T follicular helper cell (primary cell): ENCODE measurements at places on chromosomes 6 and 20.
A peak's percentile ranks its signal among the peaks of the same experiment; 100 is the strongest.

GRCh38 chr6:125274935-125275334, 26.8 kb downstream of the HDDC2 start:
- DNase-seq = no peak

DNA sequence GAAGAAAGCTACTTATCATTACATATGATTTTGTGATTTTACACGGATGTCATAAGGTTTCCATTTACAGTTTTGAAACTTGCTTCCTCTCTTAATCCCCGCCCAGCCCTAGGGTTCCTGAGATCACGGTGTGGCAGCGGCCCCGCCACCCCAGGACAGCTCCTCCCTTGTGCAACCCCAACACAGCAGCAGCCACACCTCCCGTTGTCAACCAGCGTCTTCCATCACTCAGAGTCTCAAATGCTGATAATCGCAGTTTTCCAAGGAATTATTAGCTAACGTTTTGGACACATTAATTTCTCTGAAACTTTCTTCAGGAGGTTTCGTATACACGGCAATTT, 204.8 kb downstream of the THBS2 start:
- DNase-seq = no peak

DNA sequence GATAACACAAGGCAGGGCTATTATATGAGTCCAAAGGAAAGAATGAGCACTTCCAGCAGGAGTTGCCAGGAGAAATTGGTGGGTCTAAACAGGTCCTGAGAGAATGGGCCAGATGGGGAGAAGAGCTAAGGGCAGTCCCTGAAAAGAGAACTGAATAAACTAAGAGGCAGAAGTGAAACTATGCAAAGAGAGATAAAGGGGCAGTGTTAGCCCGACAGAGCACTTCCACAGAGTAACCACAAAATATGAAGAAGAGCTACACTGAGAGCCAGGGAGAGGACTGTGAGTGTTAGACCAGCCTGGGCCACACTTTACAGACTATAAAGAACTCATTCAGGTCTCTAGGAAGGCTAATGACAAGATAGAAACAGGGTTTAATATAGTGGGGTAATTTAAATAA, 43.8 kb downstream of the RALGAPA2 start:
- DNase-seq = no peak

DNA sequence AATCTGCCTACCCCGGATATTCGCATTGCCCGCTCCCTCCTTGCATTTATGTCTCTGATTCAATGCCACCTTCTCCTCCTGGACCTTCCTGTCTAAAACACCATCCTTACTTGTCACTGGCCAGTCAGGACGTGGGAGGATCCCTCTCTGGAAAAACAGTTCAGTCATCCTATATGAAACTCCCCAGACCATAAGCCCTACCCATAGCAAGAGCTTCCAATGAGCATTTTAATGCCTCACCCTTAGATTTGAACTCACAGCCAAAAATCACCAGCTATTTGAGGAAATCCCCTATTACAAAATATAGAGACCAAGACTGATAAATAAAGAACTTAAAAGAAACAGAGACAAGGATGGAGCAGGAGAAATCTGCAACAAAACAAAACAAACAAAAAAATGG, 86.4 kb downstream of the SHLD1 start:
- no peak for DNase-seq

GRCh38 chr6:108423982-108424705, 129.3 kb downstream of the AFG1L start:
- no peak for DNase-seq

- no peak for DNase-seq
Observed at GRCh38 chr6:126337323-126337722, 2.6 kb upstream of the CENPW start.

DNA sequence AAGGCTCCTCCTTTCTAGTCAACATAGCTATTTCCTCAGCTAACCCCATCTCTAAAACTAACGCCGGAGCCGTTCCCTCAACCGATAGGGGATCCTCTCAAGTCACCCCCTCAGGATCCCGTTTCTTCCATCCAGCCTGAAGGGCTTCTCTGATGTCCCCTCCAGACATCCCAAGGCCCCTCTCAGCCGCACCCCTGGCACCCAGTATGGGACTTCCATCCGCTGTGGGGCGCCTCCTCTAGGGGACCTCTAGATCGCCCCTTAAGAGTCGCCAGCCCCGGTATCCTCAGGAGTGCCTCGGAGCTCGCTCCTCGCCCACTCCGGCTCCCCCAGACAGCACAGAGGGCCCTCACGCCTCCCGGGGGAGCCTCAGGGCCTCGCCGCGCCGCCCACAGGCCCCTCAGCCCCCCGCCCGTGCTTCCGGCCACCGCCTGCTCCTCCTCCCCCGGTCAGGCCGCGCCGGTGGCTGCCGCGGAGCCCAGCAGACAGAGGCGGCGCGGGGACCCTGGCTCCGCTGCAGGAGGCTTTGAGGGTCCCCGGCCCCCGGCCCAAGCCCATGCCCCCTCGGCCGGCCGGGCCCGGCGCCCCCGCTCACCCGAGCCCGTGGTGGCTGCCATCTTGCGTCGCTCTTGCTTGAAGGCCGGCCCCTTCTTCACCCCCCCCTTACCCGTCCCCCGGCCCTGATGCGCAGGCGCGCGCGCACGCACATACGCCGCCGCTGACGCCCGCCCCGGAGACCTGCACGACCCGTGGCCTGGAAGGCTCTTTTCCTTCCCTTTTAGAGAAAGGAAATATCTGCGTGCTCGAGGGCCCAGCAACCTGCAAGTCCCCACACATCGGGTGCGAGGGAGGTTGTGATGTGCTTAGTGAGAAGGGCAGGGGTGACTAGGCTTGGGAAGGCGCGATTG, at the start of gene UBE2V1:
Gene UBE2V1 (minus strand): TSS at position 639 of the 908 bp plus-strand sequence. CDS start 22 bp downstream, at position 617.
- peak; percentile 83 for DNase-seq

GRCh38 chr6:50187351-50187921, 137.7 kb upstream of the DEFB112 start:
- DNase-seq = no peak

- DNase-seq = no peak
Observed at GRCh38 chr20:3924304-3925112, 35.3 kb downstream of the PANK2 start.

DNA sequence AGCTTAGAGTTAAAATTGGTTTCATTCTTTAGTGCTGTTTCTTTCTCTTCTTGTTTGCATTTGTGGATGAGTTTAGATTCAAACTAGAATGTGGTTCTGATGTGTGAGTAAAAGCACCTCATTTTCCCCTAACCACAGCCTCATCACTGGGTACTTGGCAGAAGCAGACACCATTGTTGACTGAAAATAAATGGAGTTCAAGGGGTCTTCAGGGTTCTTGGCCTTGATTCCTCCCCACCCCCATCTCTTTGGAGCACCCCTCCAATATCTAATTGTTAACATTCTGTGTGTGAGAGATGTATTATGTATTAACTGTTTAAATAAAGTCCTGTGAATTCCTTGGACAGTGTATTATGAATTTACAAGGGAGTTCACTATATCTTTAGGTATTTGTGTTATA, 59.6 kb downstream of the JARID2 start:
- DNase-seq = no peak

- no peak for DNase-seq
Observed at GRCh38 chr20:34922654-34923381, 32.8 kb downstream of the GSS start.

DNA sequence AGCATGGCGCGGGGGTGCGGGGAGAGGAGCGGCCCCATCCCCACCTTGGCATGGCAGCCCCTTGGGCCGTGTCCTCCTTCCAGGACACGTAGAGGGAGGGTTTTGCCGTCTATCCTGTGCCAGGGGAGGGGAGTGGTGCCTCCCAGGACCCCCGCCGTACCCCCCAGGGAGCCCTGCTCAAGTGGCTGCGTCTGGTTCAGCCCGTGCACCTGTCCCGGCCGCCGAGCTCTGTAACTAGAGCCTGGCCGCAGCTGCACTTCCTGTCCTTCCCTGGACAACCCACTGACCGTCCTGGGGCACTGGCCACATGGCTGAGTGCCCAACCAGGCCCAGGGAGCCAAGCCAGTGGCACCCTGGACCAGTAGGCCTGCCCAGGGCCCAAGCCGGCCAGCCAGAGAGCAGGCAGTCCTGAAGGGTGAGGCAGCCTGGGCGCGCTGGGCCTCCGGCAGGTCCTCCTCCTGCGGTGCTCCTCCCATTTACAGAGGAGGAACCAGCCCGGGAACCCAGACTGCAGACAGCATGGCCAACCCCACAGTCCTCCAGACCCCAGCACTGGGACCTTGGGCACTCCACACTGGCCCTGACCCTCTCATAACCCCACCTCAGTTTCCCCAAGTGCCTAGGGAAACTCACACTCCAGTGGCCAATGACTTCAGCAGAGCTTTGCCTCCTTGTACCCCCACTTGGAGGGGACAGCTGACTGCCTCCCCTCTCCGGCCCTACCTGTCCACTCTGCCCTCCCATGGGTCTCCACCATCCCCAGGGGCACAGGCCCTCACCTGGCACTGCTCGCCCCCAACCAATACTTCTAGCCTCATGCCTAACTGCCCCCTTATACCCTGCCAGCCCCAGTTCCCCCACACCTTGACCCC, 8.7 kb downstream of the LAMA5 start:
- no peak for DNase-seq

GRCh38 chr6:1329708-1330107, 17.8 kb downstream of the FOXQ1 start:
- DNase-seq = no peak

- DNase-seq = no peak
Observed at GRCh38 chr20:45419188-45420091, 3.5 kb downstream of the PIGT start.

DNA sequence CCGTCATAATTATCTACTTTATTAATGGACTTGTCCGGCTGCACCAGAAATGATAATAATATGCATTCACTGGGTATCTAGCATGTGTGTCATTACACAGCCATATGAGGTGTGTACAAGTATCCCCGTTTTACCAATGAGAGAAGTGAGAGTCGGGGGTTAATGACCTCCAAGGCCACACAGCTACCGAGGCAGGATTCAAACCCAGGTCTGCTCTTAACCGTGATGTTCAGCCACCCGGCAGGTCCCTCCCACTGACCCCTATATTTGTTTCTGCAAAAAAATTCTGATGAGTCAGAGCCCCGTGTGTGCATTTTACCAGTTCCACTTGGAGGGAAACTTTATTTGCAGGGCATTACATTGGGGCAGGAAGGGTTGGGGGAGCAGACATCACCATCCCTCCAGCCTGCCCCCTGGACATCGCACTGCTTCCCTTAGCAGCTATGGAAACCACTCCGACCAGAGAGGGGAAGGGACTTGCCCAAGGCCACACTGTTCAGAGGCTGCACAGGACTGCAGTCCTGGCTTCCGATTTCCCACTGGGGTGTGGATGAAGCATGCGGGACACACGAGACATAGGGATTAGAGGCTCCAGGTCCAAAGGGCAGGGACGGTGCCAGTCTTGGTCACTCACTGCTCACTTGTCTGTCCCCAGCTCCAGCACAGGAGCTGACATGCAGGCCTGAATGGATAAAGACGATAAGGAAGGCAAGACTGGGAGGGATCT, 10.1 kb upstream of the SRC start:
- DNase-seq = no peak

DNA sequence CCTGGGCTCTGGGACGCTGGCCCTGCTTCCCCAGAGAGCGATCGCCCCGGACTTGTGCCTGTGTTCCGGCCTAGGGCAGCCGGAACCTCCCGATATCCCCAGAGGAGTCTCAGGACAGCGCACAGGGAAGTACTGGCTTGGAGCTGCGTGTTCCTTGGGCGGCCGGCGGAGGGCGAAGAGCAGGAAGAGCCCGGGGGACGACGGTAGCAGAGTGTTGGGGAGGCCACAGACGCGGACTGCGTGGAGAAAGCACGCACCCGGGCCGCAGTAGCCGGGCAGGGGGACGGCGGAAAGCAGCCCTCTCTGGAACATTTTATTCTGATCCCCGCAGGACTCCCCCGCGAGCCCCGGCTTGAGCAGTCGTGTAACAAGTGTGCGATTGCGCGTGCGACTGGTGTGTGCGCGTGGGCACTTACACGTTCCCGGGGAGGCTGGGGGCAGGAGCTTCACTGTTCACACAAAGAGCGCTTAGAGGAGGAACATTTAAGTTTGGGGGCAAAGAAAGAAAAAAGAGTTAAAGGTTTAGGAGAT, 36.1 kb downstream of the NCR2 start:
- DNase-seq = no peak

DNA sequence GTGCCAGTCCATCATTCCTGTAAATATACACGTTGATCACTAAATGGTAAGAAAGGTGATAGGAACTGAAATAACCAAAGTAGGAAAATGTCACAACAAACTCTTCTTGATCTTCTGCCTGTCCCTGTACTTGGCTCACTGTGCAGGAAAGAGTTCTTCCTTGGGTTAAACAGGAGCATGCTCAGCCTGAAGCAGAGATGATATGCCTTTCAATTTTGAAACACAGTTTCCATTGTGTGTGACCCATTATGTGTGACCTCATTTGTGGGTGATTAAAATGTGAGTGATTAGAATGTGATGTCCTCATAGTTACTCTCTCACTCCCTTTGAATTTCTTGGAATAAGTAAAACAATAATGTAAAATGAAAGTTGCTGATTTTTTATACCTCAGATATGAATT, 427.2 kb upstream of the AGPAT4 start:
- DNase-seq = no peak

DNA sequence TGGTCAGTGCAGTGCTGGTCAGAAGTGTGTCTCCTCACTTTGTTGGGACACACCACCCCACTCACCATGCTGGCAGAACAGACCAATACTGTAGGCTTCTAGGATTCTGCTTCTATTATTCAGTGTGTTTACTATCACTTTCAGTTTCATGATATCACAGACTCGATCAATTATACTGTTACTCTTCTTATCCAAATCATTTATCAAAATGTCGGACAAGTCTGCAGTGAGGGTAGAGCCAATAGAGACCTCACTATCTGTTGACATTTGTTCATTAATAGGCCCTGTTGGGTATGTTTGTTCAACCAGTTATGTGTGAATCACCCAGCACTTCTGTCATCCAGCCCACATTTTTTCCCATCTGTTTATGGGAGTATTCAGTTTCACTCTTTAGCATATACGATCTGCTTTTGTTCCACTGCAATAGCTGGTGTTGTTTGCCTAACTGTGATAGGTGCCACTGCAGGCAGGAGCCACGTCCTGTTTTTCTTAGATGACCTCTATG, 140.1 kb downstream of the NRN1 start:
- DNase-seq = no peak

GRCh38 chr6:168013250-168013915, 15.9 kb downstream of the KIF25 start:
- DNase-seq = no peak

DNA sequence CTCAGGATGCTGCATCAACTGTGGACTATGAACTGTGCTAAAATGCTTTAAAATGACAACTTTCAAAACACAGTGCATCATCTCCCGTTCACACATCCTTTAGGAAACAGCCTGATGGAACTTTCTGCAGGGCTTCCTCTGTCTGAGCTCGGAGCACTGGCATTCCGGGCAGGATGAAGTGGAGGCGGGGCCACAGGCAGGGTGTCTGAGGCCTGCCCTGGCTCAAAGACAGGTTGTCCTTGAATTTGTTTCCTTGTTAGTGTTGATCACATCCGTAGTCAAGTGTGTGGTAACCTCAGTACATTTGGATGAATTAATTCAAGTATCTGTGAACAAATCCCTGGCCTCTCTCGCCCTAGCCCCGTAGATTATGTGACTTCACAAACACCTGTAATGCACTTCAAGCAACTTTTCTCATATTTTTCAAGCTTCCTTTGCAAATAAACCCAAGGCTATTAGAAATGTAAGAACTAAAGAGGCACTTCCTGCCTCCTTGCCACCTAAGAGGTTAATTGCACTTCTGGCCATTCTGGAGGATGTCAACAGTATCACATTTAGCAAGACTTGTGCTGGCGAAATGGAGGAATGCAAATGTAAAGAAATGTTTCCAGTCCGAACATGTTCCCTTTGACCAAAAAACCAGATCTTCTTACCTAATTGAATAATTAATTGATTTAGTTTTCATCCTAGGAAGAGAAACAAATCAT, 3.1 kb downstream of the CD93 start:
- DNase-seq = no peak

- no peak for DNase-seq
Observed at GRCh38 chr20:2889209-2889608, 15.9 kb downstream of the PTPRA start.
